ENCODE measurements at places on chromosomes 16 and 17.

GRCh38 chr16:73031155-73031866 is 16.6 kb downstream of the ZFHX3 start:
- no peak for DNase-seq

GRCh38 chr16:13148836-13149235 is 247.4 kb downstream of the SHISA9 start:
- no peak for DNase-seq

GRCh38 chr17:8044819-8045810 is 6.3 kb downstream of the ALOX15B start:
- DNase-seq = no peak

- no peak for DNase-seq
Measured at GRCh38 chr16:30004811-30005242, 6.0 kb downstream of the DOC2A start.

GRCh38 chr17:9684955-9685621 is 39.8 kb downstream of the USP43 start:
- no peak for DNase-seq

DNA sequence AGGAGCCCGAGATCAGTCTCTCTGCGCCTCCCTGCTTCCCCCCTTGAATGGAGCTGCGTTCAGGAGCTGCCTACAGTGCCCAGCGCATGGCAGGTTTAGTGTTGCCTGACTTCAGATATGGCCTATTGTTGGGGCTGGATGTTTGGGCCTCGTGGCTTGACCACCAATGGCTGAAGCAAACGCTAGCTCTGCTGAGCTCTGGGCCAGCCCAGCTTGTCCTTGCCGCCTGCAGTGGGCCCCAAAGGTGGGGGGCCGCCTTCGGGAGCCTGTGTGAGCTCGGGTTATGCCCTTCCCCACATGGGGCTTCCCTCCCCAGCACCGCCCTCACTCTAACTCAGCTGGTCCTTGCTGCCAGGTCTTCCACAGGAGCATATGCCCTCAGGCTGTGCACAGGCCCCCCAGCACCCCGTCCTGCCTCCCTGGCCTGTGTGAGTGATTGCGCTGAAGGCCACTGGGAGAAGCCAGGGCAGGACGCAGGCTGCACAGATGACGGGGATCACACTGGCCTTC is 2.0 kb upstream of the METTL26 start:
- DNase-seq = no peak

Measured in SW 1271 (cell line).